ENCODE measurements at places on chromosomes 5 and 9.

DNA sequence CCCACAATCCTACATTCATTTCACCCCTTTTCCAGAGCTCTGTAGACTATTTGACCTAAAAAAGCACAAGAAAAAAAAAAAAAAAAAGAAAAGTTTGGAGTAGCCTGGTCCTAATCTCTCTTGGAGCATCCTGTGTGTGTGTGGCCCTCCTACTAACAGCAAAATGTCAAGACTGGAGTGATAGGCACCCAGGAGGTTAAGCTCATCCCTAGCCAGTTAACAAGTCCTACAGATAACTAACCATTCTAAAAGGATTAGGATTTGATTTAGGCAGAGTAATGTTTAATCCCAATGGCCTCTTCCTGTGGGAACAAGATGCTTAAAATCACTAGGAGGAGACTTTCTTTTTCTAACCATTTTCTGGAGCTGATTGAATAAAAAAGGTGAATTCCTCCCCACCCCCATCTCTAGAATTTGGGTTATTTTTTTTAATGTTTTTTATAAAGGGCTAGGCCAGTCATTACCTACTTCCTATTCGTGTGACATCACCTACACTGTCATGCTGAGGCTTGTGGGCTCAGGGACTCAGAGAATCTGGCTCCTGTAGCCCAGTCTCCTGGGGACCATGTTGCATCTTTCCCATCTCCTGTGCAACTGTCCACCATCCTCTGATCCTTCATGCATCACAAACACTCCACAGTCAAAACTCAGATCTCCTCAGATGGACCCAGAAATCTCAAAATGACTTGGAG lies 43.2 kb upstream of the NR3C1 start:
- no peak for DNase-seq

DNA sequence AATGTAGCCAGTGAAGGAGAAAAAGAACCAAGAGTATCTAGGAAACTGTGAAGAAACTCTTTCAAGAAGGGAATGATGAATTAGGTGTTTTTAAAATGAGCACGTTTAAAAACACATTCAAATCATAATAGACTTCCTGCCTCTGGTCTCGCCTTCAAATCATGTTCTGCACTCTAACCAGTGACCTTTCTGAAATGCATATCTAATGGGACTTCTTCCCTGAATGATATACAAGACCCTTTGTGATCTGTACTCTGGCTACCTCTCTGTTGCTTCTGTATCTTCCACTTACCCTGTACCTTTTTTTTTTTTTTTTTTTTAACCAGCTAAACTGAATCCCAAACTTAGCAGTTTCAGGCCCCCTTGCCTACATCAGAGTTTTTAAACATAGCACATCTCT lies 19.5 kb downstream of the SRFBP1 start:
- DNase-seq: no peak

- peak; percentile 66 for DNase-seq
Observed at GRCh38 chr5:80672140-80672736, 17.5 kb upstream of the DHFR start.

DNA sequence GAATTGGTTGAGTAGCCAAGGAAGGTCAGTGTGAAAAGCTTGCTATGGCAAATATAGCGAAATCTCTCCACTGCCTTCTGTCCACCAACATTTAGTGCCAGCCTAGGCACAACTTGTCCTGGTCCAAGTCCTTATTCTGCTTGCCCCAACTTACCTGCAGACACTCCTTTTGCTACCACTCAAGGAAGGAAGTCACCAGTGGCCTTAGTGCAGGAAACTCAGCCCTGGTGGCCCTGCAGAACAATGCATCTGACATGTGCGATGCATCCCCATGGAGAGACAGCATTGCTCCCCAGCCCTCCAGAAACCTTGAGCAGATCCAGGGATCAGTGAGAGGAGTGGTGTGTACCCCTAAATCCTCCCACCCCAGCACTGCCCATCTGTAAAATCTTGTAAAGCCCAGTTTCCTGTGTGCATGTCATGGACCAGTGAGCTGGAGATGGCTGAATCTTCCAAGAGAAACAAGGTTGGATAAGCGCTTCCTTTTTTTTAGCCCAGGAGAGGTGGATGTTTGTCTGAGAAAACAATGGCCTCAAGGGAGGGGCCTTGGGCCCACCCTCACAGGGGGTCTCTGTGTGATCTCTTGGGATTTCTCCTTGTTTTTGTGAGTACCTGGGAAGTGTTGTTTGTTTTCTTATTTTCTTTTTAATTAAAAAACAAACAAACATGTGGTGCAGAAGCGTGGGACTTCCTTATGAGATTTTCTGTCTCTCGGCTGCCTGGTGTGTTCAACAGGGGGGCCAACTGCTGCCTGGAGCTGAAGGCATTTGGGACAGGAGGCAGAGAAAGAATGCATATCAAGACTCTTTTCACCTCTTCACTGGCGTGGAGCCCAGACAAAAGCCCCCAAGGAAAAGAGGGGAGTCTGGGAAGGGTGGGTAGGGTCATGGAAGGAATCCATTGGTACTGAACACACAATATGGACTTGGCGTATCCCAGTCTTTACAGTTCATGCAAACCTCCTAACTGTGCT lies 3.6 kb downstream of the FOXI1 start:
- no peak for DNase-seq

DNA sequence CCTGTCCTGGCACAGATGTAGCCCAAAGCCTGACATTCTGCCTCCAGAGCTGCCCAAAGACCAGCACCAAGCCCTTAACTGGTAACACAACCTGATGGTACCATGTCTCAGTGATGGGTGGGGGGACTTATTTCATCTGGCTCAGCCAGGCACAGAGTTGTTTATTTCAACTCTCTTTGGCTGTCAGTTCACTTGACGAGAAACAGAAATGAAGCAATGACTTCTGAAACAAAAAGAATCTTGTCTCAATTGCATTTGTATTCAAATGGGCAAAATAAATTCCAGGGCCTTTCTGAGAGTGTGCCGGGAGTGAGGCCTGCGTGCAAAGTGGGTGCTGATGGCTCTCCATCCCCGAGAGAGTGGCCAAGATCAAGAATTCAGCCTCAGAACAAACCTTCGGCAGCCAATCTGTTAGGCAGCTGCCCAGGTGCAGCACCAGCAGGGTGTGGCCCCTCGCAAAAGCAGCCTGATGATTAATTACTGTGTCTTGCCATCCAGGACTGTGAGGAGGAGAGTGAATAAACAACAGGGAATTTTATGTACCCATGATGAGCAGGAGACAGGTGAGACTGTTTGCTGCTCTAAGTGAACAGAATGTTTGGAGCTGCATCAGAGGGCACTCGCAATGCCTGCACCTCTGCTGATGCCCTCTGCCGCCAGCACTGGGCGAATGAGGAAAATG lies 238.0 kb downstream of the HSPA4 start:
- DNase-seq: no peak

GRCh38 chr5:95022967-95023695 lies 261.8 kb downstream of the MCTP1 start:
- no peak for DNase-seq

DNA sequence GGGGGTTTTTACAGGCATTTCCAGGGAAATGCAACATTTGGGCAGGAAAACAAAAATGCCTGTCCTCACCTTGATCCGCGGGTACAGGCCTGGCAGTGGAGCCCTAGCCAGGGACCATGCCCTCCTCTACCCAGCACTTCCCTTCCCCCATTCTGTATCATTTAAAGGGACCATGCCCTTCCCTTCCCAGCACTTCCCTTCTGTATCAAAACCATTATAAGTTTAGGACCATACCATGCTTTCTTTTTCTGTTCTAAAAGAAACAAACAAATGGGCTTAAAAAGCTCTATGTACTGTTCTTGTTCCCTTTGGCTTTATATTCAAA lies 166.9 kb upstream of the ZNF608 start:
- no peak for DNase-seq

GRCh38 chr5:165282491-165282890 lies 1777.1 kb downstream of the MAT2B start:
- DNase-seq: no peak

GRCh38 chr5:114448481-114448880 lies 86.6 kb downstream of the KCNN2 start:
- no peak for DNase-seq

GRCh38 chr5:56409331-56410190 lies 176.4 kb upstream of the ANKRD55 start:
- no peak for DNase-seq

DNA sequence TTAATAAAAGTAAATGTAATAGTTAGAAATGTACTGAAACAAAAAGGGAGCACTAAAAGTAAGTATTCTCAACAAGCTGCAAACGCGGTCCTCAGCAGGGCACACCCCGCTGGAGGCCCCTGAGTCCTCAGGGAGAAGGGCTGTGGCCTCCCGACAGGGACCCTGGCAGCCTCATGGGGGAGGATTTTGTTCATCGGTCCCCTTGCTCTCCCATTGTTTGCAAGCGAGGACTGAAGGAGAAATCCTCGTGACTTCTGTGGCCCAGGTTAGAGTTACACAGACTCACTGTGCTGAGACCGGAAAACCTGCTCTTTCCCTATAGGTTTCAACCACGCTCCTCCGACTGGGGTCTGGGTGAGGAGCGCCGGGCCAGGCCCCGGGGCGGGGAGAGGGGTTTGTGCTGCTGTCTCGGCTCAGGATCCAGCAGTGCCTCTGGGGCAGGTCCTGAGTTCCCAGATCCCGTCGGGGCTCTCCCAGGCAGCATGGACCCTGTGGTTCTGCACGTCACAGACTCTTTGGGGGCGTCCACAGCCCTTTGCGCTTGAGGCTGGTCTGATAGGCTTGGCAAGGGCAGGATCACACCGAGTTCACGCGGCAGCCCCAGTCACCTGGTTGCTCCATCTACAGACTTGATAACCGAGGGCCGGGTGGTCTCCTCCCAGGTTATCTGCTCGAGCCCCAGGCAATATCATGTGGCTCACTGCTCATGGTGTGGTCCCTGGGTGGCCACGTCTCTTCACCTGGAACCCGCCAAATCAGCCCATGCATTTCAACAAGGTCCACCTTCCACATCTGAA lies 38.8 kb downstream of the MRPL36 start:
- DNase-seq: no peak

DNA sequence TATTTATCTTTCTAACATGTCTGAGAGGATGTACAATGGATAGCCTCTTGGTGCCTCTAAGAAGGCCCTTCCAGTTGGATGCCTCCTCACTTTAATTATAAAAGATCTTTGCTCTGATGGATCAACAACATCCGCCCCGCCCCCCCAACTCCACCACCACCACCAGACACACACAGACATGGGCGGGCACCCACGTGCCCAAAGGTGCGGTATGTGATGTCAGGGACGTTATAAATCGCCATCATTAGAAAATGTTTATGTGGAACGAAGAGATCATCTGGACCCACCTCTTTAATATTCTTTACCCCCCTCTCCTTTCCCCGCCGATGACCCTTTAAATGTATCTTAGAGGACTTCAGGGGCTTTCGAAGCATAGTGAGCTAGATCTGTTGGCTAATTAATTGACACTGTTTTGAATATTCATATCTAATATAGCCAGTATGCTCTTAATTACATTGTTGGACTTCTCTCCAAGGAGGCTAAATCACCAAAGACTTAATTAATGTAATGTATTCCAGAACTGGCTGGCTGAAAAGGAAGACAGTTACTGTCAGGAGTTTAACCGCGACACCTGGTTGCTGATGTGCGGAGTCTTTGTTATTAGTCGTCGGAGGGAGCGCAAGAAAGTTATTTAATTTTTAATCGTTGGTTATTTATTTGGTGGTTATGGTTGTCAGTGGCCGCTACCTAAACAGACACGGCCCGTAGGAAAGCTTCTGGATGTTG lies 6.1 kb upstream of the FOXB2 start:
- no peak for DNase-seq

DNA sequence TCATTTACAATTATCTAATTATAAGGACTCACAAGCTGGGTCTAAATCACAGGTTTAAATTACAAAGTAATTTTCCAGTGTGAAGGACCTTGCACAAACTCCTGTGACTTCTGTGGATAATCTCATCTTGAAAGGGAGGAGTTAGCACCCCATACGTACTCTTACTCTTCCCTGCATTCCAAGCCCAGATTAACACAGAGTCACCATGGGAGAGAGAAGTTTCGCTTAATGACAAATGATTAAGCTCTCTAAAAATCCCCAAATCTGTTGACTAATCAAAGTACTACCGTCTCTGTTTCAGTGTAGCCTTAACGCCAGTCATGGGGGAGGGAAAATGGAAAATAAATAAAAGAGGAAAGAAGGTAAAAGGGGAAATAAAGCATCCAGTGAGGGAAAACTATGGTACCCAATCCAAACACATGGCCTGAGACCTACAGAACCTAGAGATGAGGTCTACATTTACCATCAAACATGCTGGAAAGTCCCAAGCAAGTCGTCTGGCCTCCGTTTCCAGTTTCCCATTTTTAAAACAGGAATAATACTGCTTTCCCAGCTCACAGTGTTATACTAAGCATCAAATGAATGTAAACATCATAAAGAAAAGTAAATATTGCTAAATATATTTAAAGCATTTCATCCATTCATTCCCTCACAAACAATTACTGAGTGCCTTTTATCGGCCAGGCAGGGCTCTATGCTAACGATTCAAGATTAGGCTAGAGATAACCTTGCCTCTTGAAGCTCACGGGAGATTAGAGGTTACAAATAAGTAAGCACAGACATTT lies 63.2 kb downstream of the PCA3 start:
- DNase-seq: no peak

DNA sequence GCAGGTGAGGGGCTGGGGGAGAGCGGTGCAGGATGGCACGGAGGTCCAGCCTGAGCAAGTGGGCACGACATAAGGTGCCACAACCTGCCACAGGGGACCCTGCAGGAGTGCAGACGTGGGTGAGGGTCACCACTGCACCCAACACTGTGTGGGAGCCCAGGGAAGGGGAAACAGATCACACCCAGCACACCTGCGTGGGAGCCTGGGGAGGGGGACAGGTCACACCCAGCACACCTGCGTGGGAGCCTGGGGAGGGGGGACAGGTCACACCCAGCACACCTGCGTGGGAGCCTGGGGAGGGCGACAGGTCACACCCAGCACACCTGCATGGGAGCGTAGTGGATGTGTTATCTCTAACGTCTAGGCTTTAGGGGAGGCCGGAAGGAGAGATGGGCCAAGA lies 47.4 kb upstream of the CLPTM1L start:
- DNase-seq: no peak

DNA sequence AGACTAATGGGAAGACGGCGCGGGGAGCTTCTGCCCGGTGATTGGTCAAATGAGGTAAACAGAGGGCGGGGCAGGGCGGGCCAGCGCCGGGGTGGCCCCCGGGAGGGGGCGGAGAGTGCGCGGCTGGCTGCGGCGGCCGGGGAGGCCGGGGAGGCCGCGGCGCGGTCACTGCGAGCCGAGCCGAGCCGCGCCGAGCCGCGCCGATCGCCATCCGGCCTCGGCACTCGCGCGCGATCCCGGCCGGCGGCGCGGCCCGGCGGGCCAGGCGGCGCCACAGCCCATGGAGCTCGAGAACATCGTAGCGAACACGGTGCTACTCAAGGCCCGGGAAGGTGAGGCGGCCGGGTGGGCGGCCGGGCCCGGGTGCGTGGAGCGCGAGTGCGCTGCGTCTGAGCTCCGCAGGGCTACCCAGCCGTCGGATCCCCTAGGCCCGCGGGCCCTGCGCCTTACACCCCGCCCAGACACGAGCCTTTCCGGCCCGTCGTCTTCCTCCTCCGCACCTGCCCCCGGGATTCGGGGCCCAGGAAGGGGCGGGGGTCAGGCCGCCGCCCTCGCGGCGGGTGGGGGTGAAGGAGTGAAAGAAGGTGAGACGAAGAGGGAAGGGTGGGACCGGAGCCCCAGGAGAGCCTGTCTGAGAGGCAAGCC lies at the start of gene GRK6:
Gene GRK6, plus strand, starts transcription at position 111 of the 645 bp plus-strand sequence. Its CDS starts 170 bp downstream, at position 281.
- peak; percentile 59 for DNase-seq

- no peak for DNase-seq
Observed at GRCh38 chr5:176875783-176876505, 23.2 kb downstream of the HK3 start.

- DNase-seq: no peak
Observed at GRCh38 chr5:158180407-158180806, 321.5 kb upstream of the CLINT1 start.

- DNase-seq: no peak
Observed at GRCh38 chr9:97571664-97572063, 61.5 kb downstream of the TSTD2 start.

Data from psoas muscle (tissue), 8 donors.